Stimulated activated CD4-positive, alpha-beta T cell treated with anti-CD3 and anti-CD28 coated beads, Interleukin-1b, Interleukin-23, amount 100 ng/mL, for 24 hours (primary cell): ENCODE measurements at places on chromosomes 7 and 10.

DNA sequence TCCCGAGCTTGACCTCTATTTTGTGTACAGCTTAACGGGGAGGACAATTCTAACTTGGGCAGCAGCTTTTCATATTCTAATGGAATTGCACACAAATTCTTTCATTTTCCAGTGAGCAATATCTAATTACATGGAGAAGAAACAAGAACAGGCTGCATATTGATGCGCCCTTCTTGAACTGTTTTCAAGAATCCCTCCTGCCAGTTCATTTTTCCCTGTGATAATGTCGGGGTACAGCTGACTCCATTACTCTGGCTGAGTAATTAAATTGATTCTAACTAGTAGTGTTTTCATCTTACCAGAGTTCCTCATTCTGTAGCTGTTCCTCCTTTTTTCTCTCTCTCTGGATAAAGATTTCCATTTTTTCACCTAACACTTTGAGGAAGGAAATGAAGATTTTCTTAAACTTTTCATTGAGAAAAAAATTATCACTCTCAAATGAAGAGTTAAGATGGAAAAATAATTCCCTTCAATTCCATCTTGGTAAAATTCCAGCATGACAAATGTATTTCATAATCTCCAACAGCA, 190.9 kb downstream of the FANK1 start:
- DNase-seq = no peak

DNA sequence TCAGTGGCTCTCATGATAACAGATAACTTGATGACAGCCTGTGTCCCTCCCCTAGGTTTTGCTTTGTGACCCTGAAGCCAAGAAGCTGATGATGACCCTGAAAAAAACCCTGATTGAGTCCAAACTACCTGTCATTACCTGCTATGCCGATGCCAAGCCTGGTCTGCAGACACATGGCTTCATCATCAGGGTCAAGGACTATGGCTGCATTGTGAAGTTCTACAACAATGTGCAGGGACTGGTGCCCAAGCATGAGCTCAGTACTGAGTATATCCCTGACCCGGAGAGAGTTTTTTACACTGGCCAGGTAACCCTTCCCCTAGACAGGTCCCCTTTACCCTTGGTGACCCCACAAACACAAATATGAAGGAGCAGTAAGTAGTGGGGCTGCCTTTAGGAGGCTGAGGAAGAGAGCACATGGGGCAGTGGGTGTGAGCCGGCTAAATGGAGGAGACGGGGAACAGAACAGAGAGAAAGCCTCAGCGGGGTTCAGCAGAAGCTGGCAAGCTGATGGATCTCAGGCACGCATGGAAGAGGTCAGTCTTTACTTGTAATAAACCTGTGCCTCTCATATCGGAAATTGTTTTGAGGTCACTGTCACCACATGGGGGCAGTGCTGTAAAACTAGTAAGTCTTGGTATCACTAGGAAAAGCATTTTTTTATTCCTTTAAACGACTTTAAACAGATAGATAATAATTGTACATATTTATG, 20.2 kb downstream of the PDCD11 start:
- DNase-seq = no peak

- no peak for DNase-seq
These were observed 20.7 kb downstream of the LAMB1 start for GRCh38 chr7:107982042-107982840.

DNA sequence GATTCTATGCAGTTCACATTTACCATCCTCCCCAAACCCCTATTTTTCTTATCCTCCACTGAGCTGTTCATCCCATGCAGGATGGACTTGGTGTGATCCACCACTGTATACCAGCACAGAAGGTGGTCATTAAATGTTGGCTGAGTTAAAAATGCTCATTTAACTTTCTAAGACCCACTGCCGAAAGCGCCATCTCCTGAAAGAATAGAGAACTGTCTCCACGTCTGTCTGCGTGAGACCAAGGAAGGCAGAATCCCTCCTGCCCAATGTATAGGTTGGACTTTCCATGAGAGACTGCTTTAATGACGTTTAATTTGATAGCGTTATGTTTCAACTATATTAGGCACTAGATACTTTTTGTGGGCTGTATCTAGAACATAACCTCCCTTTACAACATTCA, 124.3 kb downstream of the GPAM start:
- DNase-seq = no peak

GRCh38 chr10:14571866-14572507, 202.7 kb downstream of the FAM107B start:
- peak; percentile 38 for DNase-seq

DNA sequence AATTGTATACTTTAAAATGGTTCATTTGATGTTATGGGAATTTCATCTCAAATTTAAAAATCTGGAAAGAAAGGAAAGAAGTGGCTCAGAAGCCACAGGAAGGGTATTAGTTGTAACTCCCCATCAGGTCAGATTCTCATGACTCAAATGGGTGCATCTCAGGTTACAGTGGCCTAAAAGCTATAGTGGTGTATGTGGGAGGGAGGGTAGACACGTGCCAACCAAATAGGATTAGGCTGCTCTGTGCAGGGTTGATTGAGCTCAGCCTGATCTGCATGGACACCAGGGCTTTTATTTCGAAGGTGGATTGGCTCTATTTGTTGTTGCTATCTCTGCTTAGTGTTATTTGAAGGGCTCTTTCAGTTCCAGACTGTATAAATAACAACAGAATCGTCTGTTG, 121.5 kb upstream of the PRR15 start:
- no peak for DNase-seq

GRCh38 chr7:95986178-95986764, 213.9 kb downstream of the DYNC1I1 start:
- DNase-seq = no peak

GRCh38 chr7:50329775-50330174, 25.3 kb downstream of the IKZF1 start:
- no peak for DNase-seq

DNA sequence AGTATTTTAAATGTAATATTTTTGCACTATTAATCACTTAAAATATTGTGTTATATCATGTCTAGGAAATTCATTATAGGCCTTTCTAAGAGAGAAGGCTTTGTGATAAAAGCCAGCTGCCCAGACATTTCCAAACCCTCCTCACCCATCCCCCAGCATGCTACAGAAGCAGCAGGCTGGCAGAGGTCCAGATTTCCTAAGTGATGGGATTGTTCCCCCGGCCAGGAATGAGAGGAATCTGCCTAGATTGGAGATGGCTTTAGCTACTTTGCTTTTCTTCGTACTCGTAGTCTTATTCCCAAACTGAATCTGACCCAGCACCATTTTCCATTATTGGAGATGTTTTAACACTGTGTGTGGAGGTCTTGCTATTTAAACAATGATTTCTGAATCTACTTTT, 29.4 kb downstream of the CDK14 start:
- no peak for DNase-seq

DNA sequence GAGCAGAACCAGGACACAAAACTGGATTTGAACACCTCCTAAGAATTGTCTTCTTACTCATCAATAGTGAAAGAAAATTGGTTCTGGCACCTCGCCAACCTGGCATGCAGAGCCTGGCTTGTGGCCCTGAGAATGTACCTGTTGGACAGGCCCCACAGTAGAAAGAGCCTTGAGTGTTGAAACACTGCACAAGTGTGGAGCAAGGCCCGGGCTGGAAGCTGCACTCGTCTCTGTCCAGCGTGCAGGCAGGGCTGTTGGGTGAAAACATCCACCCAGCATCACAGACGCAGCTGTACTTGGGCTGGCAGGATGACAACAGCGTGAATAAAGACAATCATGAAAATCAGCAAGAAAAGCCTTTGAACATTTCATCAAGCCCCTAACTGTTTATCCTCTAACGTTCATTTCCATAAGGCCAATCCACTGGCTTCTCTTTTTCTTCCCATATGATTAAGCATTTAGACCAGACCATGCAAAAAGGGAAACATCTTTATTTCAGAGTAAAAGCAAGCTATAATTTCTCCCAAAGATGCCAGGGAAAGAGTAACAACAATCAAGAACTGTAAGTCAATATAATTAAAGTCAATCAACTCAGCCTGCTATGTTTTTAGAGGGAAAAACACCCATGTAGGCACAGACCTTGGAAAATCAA, 15.6 kb downstream of the CUBN start:
- DNase-seq = no peak

- no peak for DNase-seq
These were observed 123.8 kb downstream of the SH2D4B start for GRCh38 chr10:80661526-80661925.

DNA sequence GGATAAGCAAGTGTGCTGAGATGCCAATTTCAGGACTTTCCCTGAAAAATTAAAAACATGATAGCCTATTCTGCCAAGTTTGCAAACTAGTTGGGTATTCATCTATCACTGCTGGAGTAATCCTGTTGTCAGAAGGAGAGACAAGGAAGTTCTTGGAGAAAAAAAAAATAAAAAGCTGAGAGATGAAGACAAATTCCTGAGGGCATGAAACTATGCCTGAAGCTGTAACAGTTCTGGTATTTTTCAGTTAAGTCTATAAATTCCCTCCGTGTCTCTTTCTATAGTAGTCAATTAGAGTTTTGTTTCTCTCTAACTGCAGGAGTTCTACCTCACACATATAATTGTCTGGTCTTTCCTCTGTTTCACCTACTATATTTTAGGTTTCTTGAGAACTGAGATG, 95.7 kb downstream of the DGKB start:
- no peak for DNase-seq

DNA sequence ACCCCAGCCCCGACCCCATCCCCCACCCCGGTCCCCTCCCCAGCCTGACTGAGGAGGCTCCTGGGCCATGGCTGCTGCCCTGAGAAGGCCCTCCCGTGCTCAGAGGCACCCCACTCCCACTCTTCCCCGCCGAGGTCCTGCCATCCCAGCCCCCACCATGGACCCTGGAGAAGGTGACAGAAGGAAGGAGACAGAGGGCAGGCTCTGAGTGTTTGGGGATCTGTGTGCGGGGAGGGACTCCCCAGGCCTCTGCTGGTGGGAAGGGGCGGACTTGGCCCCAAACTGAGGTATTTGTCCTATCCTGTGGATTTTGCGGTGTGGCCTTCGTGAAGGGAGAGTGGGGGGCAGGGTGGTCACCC, 53.4 kb downstream of the PWWP2B start:
- no peak for DNase-seq

DNA sequence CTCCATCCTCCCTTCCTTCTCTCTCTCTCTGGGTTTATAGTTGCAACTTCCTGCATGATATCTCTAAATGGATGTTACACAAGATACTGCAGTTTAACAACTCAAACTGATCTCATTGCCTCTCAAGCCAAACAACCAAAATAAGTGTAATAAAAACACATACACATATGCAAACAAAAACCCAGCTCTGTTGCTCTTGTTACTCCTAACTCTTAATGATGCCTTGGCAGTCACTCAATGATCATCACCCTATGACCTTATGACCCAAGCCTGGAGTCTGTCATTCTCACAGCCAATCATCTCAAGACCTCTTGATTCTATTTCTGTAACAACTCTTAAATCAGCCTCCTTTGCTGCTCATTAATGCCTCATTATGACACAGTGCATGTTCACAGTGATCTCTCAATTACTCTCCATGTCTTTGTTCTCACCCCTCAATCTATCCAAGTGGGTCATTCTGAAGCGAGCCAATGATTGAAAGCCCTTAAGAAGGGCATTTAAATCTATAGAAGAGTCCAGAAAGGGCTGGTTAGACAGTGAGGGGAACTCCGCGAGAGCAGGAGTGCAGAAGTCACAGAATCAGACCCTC, 210.9 kb downstream of the INHBA start:
- no peak for DNase-seq

DNA sequence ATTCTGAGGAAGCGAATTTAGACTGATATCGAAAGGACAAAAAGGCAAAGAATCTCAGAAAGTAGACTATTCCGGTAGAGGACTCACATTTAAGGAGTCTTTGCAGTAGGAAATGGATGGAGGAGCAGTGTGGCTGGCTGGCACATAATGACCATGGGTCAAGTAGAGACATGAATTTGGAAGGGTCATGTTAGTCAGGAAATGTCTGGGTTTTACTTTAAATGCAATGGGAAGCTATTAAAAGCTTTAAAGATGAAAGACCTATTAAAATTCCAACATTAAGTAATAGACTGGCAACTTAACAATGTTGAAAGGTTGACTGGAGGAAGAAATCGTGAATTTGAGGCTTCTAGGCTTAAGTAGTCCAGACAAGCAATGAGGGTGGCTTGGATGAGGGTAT, 90.0 kb upstream of the SEMA3C start:
- no peak for DNase-seq

DNA sequence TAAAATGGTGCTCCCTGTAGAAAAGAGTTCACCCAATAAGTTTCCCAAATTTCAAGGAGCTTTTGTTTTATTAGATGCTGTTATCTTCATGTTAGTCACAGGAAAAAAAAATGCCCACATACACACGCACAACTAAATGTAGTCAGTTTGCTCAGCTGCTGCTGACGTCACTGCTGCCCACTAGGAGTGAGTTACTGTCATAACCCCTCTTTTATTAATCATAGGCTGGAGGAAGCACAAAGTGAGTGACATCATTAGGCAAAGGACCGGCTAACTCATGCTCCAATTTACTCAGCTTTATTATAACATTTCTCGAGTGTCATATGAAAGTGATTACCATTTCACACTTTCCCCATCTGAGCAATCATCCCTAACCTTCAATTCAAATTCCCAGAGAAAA, 6.7 kb upstream of the INHBA start:
- no peak for DNase-seq

DNA sequence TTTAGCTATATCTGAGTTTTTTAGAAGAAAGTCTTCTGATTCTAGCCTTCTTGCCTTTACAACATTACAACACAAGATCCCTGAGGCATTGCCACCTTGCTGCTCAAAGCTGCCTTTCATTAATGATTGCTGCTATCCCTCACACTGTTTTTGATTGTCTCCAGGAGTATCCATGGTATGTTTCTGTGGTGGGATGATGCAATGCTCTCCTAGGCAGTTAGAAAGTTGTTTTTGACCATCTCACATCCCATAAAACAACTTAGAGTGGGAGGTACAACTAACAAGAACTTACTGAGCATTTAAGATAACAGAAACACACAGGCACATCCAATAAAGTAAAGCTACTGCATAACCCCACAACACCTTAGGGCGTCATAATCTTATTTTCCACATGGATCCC, 1156.0 kb upstream of the LRRTM3 start:
- DNase-seq = no peak

DNA sequence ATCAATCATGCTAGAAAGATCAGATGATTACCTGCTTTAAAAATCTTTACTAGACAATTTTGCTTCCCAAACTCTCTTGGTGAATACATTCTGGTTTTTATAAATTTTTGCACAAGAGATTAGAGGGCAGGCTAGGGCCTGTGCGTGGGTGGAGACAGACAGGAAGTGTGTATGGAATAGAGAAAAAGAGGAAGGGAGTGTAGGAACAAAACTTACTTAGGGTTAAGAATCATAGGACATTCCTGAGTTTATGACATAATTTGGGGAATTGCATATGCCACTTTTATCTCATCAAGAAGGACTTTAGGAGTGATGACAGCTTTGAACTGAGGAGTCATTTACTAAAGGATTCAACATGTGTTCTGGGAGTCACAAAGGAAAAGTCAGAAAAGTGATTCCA, 31.3 kb downstream of the LAMB1 start:
- no peak for DNase-seq

- DNase-seq = no peak
These were observed 8.9 kb downstream of the CALY start for GRCh38 chr10:133327651-133328357.

- DNase-seq = no peak
These were observed 9.0 kb downstream of the MTURN start for GRCh38 chr7:30143748-30144251.
